CD4-positive, alpha-beta T cell (primary cell): ENCODE measurements at places on chromosomes 2 and 18.

- DNase-seq, result no peak
Measured at GRCh38 chr2:102106133-102106556, 36.4 kb upstream of the IL1R1 start.

DNA sequence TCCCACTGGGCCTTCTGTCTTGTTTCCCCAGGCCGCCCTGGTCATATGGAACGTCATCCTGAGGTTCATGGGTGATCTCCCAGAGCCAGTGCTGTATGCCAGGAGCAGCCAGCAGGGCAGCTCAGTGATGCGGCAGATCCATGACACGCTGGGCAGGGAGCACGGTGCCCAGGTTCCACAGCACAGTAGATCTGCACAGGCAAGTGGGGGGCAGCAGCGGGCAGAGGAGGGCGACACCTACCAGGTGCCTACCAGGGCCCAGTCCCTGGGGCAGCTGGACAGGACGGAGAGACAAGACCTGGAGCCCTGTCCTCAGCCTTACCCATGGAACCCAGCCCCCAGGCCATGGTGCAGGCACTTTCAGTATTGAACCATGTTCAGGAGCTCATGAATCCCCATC is 36.1 kb upstream of the GPR17 start:
- no peak for DNase-seq

DNA sequence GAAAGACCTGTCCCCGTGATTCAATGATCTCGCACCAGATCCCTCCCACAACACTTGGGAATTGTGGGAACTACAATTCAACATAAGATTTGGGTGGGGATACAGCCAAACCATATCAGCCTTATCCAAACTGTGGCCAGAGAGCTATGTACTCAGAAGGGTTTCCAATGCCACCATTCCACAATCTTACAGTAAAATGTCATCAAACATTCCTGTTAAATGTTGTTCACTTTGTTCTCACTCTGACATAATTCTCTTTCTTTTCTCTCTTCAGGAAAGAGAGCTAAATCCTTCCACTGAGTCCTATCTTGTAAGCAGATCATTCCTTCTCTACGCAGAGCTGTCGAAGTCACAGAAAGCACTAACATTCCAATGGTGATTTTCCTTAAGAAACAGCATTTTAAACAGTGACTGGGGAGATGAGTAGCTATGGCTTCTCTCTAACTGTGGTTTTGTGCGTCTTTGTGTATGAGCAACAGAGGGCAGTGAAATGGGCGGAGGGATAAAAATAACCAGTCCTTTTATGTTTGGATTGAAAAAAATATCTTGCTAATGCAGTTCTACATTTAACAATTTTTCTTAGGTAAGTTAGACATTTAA is 684.7 kb downstream of the EPHA4 start:
- no peak for DNase-seq

- DNase-seq, result peak; percentile 12
Measured at GRCh38 chr2:112483042-112483473, 1.1 kb downstream of the TTL start.

DNA sequence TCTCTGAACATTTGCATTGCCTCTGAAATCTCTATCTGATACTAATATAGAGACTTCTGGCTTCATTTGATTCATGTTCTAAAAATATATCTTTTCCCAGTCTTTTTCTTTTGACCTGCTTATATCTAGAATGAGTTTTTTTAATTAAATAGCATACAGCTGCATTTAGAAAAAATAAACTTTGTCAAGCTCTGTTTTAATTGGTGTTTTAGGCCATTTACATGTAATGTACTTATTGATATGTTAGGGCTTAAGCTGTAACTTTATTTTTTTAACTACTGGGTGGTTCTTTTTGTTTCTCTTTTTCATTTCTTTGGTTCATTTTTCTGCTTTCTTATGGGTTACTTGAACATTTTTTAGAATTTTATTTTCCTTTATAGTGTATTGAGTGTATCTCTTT is 54.9 kb downstream of the CCDC138 start:
- DNase-seq, result no peak

- DNase-seq, result peak; percentile 21
Measured at GRCh38 chr2:48395658-48396057, 134.3 kb upstream of the STON1 start.

GRCh38 chr2:188016917-188017316 is 274.8 kb upstream of the GULP1 start:
- no peak for DNase-seq

- no peak for DNase-seq
Measured at GRCh38 chr18:23714576-23714975, 25.3 kb downstream of the LAMA3 start.

DNA sequence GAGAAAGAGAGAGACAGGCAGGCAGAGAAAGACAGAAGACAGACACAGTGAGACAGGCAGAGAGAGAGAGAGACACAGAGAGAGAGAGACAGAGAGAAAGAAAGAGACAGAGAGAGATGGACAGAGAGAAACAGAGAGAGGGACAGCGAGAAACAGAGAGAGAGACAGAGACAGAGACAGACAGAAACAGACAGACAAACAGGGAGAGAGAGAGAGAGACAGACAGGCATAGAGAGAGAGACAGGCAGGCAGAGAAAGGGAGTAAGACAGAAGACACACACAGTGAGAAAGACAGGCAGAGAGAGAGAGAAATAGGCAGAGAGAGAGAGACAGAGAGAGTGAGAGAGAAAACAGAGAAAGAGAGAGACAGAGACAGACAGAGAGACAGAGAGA is 105.3 kb upstream of the ANKRD30BL start:
- DNase-seq, result no peak

- no peak for DNase-seq
Measured at GRCh38 chr18:26893996-26894395, 28.5 kb upstream of the AQP4 start.
